Femur (tissue), 1 donor: ENCODE measurements at places on chromosomes 13 and 19.

DNA sequence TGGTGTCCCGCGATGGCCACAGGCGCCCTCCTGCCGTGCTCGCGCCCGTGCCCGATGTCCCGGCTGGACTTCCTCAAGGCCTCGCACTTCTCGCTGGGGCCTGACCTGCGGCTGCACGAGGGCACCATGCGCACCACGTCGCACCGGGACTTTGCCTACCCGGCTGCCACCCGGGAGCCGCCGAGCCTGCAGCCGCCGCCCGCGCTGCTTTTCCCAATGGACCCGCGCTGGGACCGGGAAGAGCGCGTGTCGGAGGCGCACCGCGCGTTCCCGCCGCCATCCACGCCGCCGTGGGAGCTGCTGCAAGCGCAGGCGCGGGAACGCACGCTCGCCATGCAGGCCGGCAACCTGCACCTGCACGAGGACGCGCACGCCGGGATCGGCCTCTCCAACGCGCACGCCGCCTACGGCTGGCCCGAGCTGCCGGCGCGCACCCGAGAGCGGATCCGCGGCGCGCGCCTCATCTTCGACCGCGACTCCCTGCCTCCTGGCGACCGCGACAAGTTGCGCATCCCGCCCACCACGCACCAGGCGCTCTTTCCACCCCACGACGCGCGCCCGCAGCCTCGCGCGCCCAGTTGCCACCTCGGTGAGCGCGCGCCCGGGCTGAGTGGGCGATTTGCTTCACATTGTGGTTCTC lies 12.1 kb upstream of the PEX11G start:
- DNase-seq, result peak; percentile 66

GRCh38 chr19:35278578-35279284 lies 3.6 kb upstream of the HAMP start:
- DNase-seq, result no peak

- no peak for DNase-seq
These were observed 463.4 kb upstream of the MIR17HG start for GRCh38 chr13:90884066-90884465.

- no peak for DNase-seq
These were observed 3.6 kb downstream of the CACNG7 start for GRCh38 chr19:53912653-53913052.

GRCh38 chr13:85040215-85040614 lies 759.0 kb downstream of the SLITRK6 start:
- no peak for DNase-seq

DNA sequence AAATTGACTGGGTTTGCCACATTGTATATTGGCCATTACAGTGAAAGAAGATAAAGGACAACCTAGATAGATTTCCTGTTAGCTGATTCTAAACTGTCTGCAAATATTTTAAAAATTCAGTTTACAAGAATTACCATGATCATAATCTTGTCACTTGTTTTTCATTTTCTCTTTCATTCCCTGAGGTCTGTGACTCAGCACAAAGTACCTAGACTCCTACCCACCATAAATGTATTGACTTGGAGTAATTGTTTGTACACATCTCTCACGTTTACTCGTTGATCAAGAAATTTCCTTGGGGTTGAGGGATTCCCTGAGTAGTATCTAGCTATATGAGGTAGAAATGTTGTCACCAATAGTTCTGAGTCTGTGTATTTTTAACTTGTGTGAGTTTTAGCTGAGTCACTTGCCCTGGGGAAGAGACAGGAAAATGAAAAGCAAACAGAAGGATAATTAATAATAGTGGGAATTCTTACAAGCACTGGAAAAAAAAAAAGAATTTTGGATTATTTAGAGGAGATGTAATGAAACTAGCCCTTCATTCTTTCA lies 299.2 kb upstream of the DACH1 start:
- DNase-seq, result no peak

- DNase-seq, result no peak
These were observed 9.8 kb downstream of the MVB12A start for GRCh38 chr19:17429641-17430113.

DNA sequence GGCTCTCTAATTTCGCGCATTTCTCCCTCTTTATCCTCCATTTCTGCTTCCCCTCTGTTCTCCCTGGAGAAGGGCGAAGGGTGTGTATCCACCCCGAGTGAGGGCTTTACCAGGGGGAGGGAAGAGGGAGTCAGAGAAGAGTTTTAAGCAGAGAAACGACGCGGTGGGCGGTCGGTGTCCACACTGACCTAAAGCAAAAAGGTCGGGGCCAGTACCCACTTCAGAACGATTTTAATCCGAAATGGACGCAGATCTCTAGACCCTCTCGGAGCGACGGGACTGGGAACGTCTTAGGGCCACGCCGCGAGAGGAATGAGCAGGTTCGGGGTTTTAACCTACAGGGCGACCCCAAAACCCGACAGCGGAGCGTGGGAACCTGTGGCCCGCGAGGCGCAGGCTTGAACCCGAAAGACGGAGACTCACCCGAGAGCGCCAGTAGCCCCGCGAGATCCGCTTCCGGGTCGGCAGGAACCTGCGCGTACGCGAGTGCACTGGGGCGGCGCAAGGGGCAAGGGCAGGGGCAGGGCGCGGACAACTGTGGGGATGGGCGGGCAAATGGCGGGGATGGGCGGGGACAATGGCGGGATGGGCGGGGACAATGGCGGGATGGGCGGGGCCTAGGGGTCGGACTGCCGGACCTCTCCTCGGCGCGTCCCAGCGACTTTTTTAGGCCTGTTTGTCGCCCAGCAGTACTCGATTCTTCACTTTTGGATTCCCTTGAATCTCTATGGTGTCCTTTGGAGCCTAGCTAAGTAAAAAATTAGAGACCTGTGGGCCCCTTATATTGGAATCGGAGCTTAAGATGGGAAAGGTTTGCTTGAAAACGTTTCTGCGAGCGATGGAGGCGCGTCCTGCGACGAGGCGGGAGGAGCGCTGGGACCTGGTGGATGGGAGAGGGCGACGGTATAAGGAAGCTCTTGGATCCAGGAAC lies at the start of gene ZNF677:
Gene ZNF677 (minus strand): TSS at position 463 of the 931 bp plus-strand sequence. CDS start 3,323 bp downstream, outside the sequence.
- peak; percentile 95 for DNase-seq

- DNase-seq, result no peak
These were observed 114.5 kb downstream of the ATP11A start for GRCh38 chr13:112804374-112804773.

DNA sequence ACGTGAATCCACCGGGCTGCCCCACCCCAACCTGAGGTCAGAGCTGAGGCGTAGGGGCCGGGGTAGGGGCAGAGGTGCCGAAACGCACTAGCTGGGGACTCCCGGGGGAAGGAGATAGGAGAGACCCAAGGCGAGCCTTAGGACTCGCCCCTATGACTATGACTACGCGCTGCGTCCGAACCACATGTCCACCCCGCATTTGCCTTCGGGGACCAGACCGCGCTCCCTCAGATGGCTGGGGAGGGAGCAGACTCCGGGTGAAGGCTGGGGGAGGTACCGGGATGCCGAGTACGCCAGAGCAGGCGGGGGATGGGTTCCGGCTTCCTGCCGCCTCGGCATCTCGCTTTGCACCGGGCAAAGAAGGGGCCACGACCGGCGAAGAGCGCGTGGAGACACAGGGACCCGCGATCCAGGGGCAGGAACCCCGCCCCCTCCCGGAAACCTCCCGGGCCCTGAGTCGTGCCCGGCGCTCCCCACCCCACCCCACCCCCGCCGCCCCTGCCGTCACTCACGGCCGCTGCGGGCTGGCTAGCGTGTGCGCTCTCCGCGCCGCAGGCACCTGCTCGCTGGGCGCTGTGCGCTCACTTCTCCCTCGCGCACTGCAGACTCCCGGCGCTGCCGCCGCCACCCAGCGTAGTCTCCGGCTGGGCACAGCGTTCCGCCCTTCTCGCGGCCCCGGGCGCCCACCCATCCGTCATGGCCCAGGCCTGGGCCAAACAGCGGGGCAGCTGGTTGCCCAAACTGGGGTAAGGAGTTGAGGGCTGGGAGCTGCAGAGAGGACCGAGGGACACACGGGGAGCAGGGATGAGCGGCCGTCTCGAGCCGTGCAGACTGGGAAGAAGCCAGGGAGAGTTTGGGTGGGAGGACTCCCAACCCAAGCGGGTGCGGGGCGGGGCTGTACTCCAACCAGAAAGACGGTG lies 622 bp upstream of the VSTM2B start:
- DNase-seq, result no peak

- no peak for DNase-seq
These were observed 23.7 kb upstream of the CERS4 start for GRCh38 chr19:8185343-8186068.

DNA sequence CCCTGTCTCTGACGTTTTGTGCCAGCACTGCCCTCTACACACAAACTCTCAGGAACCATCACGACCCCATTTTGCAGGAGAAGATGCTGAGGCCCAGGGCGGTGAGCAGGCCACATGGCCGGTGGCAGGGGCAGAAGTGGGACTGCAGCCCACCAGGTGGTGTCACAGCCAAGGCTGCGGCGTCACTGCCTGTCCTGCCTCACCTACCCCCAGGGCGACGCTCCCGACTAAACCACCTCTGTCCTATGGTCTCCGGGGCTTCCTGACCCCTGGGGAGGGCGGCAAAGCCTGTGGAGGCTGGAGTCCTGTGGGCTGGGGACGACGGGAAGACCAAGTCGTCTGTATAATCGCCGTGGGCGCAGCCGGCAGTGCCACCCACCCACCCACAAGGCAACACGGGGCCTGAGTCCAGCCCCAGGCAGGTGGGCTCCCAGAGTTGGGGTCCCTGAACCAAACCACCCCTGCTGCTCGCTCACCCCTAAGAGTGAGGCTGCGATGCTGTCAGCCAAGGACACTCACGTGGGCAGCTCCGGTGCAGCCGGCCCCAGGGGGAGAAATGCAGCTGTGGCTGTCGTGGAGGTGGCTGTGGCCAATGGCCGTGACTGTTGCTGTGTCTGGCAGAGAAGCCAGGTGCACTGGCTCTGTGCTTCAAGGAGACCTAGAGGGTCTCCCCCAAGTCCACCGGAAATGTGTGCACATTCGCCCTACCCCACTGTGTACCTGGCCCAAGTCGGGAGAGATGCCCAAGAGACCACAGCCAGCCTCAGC lies 29.7 kb downstream of the RASA3 start:
- DNase-seq, result no peak

- peak; percentile 28 for DNase-seq
These were observed 2.0 kb upstream of the USF2 start for GRCh38 chr19:35266520-35267352.

DNA sequence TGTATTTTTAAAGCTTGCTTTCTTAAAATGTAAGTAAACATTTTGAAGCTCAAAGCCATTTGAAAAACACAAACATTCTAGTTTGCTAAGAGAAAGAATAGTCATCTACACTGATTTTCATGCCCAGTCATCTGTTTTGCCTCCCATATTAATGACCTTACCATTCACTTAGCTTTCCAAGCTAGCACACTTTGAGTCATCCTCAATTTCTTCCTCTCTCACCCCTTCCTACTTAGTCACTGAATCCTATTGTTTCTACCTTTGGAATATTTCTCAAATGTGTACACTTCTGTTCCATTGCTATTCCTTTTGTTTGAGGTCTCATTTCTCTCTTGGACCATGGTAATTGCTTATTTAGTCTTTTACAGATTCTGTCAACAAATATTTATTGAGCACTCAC lies 7.3 kb upstream of the HS6ST3 start:
- no peak for DNase-seq

DNA sequence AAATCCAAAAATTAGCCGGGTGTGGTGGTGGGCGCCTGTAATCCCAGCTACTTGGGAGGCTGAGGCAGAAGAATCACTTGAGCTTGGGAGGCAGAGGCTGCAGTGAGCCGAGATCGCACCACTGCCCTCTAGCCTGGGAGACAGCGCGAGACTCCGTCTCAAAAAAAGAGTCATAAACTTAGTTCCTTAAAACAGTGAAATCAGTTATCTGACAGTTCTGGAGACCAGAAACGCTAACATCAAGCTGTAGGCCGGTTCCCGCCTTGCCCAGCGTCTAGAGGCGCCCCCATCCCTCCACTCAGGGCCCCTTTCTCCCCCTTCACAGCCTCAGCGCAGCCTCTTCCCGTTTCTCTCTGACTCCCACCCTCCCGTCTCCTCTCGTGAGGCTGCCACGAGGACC lies 11.9 kb downstream of the ADAT3 start:
- no peak for DNase-seq

DNA sequence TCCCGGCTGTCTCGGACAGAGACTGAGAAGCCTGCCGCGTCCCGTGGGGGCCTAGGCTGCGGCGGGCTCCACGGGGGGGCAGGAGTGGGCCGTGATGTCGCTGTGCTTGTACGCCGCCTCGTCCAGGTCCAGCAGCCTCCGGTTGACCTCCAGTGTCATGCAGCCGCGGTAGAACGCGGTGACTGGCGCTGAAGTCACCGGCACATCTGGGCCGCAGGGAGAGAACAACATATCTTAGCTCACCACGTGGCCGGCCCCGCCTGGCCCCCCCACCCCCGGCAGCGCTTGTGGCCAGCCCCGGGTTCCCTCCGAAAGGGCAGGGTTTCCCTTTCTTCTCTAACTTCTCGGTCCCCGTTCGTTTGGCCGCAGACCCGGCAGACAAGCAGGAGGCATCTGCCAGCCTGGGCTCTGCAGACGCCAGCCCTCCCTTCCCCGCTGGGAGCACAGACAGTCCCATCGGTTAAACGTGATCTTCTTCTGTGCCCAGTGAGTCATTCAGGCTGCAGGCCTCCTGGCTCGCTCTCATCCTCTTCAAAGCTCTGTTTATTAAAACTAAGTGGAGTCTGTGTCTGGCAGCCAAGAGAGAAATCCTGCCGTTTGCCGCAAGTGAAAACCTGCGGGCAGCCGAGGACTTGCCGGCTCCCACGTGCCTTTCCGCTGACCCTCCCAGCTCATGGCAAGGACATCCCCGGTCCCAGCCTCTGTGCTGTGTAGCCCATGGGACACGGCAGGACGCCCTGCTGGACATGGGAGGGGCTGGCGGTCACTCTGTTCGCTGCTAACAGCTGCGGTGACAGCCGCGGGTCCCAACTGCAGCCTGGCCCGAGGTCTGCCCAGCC lies 42.8 kb downstream of the GAS6 start:
- peak; percentile 84 for DNase-seq

DNA sequence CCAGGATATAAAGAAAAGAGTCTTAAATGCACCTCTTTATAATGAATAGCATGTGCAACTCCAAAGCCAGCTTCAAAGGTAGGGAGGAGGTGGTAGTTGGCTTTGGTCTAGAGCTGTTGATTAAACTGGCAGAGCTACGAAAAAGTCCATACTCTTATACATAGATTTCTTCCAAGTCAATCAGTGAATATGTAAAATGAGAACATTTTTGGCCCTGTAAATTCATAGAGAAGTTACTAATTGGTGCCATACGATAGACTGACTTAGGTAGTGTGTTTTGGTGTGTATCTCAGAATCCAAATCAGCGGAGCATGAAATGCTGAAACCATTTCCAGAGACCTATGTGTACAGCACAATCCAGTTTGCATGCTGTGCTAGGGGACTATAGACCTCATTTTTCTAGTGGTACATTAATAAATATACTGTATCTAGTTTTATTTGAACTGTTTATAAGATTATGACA lies 17.1 kb upstream of the DPY19L3 start:
- no peak for DNase-seq

DNA sequence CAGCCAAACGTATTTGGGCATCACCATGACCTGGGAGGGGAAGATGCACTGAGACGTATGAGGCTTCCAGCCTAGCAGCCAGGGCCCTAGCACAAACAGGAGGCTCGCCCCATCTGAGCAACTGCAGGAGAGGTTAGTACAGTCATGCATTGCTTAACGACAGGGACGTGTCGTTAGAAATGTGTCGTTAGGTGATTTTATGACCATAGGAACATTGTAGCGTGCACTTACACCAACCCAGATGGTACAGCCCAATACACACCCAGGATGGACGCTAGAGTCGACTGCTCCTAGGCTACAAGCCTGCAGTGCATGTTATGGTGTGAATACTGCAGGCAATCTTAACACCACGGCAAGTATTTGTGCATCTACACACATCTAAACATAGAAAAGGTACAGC lies 9.3 kb downstream of the CD177 start:
- no peak for DNase-seq
